Activated CD8-positive, alpha-beta memory T cell treated with anti-CD3 and anti-CD28 coated beads for 48 hours (primary cell): ENCODE measurements at places on chromosomes 1 and 21.

DNA sequence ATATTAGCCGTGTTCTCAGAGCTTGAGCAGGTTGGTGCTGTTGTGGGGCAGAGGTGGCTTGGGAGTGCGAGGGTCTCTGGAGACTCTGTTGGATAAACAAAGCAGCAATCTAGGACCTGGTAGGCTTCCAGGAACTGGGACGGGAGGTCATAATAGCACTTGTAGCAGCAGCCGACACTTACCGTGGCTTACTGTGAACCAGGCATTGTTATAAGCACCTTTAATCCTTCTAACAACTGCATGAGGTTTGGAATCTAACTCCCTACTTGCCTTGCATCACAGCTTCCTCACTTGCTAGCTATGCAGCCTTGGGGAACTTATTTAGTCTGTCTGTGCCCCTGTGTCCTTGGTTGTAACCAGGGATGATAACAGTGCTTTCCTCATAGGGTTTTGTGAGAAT is 94.9 kb downstream of the NAV1 start:
- DNase-seq = no peak

GRCh38 chr1:8182034-8182761 is 135.7 kb upstream of the SLC45A1 start:
- no peak for DNase-seq

- no peak for DNase-seq
These were observed 34.5 kb upstream of the C21orf91 start for GRCh38 chr21:17853393-17854275.

GRCh38 chr1:248054671-248055070 is 8.0 kb downstream of the OR2L3 start:
- no peak for DNase-seq

DNA sequence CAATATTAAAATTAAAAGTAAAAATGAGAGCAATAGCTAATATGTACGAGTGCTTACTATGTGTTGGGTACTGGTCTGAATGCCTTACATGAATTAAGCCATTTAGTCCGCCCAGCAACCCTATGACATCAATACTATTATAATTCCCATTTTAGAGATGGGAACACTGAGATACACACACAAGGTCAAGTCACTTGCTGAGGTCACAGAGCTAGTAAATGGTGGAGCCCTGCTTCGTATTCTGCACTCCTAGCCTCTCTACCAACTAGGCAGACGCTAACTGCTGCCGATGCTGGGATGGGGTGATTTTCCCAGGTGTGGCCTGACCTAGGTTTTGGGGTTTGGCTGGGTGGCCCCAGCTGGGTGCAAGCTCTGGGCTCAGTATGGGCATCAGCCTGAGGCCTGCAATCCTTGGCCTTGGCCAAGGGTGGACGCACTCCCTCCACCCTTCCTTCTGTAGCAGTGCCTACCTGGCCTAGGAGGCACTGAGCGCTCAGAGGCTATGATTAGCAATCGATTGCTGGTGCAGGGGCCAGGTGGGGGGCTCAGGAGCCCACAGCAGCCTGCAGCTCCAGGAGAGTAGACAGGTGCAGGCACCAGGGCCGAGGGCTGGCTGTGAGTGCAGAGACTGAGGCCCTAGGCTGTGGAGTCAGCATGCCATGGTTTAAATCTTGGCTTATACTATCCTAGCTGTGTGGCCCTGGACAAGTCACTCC is 2.7 kb downstream of the FAM131C start:
- DNase-seq = no peak

DNA sequence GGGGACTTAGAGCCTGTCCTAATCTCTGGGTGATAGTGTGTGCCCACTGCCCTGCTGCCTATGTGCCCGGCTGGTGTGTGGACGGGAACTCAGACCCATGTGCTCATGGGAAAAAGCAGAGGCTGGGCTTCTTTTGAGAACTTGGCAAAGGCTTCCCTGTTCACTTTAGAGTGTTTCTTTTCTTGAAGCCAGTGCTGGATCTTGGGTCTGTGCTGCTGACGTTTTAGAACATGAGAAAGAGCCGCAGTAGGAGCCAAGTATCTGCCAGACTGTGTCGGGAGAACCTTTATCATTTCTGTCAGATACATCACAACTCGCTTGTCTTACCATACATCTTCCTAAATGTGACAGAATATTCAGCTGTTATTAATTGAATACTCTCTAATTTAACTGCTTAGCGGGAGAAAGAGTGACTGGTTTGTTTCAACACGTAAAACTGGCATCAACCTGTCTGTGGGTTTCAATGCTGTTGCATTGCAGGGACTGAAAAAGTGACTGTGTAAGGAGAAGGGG is 195.2 kb downstream of the PBX1 start:
- DNase-seq = no peak
